ENCODE measurements at places on chromosomes 6 and 20.
A peak's percentile ranks its signal among the peaks of the same experiment; 100 is the strongest.

GRCh38 chr6:44073612-44074438 lies 53.4 kb downstream of the MRPL14 start:
- H3K4me1 ChIP-seq: peaks cover 30% of the 10 kb centered on the region
- H3K27me3 ChIP-seq: peaks cover 67% of the 10 kb centered on the region
- H3K4me3 ChIP-seq: peak overlapping the region; percentile 84

DNA sequence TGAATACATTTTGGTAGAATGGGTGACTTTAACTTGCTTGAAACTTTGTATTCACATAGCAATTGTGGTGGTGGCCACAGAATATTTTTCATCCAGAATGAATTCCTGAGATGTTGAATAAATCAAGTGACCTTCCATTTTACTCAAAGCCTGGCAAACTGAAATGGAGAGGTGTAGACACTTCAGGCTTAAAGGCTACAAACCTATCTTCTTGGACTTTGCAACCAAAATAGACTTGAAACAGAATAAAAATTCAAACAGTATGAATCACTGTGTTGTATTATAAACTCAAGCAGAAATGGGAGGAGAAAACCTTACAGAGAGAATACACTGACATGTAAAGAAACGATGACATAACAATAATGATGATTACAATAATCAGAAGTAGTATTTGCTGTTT lies 371.6 kb downstream of the BCKDHB start:
- H3K4me1 ChIP-seq: no peaks in the 10 kb centered on the region
- no peaks in the 10 kb centered on the region for H3K36me3 ChIP-seq
- no peak overlapping the region for H3K27ac ChIP-seq
- H3K27me3 ChIP-seq: no peaks in the 10 kb centered on the region

DNA sequence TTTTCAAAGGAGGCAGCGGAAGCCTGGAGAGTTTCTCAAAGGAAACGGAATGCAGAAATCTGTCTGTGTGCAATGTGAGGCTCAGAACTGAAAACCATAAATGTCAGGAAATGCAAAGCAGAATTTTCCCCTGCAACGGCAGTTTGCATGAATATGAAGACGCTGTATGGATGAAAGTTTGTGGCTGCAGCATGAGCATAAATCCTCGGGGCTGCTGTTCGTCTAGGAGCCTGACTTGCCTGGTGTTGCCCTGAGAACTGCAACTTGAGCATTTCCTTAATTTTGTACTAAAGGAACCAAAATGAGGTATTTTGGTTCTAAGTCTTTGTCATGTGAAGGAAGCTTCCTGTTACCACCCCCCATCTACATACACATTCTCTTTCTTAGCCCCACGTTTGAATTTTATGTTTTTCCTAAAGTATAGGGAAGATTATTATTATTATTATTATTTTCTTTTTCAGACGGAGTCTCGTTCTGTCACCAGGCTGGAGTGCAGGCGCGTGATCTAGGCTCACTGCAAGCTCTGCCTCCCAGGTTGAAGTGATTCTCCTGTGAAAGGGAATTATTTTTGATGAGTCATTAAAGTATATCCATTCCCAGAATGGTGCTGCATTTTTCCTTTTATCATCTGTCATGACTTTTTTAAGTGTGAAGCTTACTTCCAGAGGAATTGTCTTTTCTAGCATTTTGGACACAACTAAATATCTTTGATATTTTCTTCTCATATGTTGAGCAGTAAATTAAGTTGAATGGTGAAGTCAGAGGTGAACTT lies 33.1 kb downstream of the MTHFD1L start:
- H3K36me3 ChIP-seq: peaks cover 14% of the 10 kb centered on the region
- H3K27me3 ChIP-seq: no peaks in the 10 kb centered on the region
- H3K27ac ChIP-seq: peak overlapping the region; percentile 62

DNA sequence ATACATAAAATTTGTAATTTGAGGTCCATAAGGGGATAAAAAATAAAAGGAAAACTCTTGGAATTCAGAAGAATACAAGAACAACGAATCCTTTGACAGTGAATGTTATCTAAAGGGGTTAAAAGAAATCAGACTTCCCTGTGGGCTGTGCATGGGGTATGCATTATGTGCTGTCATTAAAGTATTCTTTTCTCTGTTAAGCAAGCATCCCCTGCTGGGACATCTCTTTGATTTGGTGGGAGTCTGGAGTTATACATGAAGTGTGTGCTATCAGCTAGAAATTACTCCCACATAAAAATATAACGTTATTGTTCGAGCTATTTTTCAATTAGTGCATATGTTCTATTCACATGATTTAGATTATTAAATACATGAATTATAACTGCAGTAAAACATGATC lies 195.2 kb downstream of the CENPW start:
- no peaks in the 10 kb centered on the region for H3K36me3 ChIP-seq
- no peak overlapping the region for H3K27ac ChIP-seq
- H3K4me3 ChIP-seq: no peak overlapping the region
- no peak for DNase-seq
- no peaks in the 10 kb centered on the region for H3K4me1 ChIP-seq
- no peaks in the 10 kb centered on the region for H3K27me3 ChIP-seq

DNA sequence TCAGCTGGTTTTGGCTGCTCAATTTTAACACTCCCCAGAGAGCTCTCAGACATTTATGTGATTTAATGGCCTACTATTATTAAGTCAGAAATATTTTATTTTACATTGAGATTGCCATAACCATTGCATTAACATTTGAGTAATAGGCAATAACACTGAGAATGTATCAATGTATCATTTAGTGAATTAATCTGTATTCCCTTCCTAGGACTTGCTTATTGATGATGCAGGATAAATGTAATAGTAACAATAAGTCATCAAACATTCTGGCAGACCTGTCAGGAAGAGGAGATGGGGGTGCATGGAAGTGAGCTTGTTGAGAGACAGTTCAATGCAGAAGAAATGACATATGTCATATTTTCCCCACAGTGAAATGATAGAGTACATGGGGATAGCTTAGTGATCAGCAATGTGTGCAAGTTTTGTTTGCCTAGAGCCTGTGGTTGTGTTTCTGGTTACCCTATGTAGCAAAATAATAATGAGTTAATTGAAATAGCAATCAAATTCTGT lies 458.9 kb downstream of the EYS start:
- no peaks in the 10 kb centered on the region for H3K36me3 ChIP-seq
- H3K27me3 ChIP-seq: no peaks in the 10 kb centered on the region
- no peak overlapping the region for H3K27ac ChIP-seq
- no peaks in the 10 kb centered on the region for H3K4me1 ChIP-seq
- no peak overlapping the region for H3K4me3 ChIP-seq
- no peak for DNase-seq

DNA sequence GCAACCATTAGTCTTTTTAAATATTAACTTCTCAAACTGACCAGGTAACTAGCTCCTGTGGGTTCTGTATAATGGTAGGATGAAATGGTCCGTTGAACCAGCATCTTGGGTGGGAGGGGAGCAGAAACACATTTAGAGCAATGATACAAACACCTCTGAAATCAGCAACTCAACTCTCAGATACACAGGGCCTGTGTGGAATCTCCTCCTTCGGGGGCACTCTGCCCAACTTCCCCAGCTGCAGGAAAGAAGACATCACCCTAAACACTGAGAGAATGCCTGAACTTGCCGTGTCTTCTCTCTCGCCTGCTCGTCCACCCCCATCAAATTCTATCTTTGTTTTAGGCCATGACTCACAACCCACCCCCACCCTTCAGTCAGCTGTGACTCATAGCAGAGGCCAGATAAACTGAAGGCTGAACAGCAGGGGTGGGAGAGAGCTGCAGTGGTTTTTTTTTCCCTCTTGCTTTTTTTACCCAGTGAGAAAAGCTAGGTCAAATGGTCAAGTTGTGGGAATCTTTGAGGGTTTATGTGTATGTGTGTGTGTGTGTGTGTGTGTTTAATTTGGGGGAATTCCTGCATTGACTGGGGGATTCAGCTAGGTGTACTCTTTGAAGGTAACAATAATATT lies 593.4 kb upstream of the JAG1 start:
- no peaks in the 10 kb centered on the region for H3K4me1 ChIP-seq
- no peaks in the 10 kb centered on the region for H3K36me3 ChIP-seq
- no peak overlapping the region for H3K27ac ChIP-seq
- H3K27me3 ChIP-seq: no peaks in the 10 kb centered on the region
- DNase-seq: no peak

DNA sequence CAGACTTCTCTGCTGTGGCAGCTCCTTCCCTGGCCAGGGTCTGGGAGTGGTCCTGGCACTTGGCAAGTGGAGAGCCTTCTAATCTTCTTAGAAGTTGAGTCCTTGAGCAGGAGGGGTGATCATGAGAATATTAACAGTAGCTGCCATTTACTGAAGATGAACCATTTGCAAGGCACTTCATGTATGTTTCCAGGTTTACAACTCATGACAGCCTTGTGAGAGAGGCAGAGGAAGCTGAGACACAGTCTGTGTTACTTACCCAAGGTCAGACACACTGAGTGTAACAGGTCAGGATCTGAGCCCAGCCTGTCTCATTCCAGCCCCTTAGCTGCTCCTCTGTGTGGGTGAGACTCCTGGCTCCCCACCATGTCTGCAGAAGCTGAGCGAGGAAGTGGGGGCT lies 45.5 kb upstream of the SRF start:
- no peaks in the 10 kb centered on the region for H3K4me1 ChIP-seq
- no peak for DNase-seq
- no peak overlapping the region for H3K27ac ChIP-seq
- H3K36me3 ChIP-seq: no peaks in the 10 kb centered on the region

DNA sequence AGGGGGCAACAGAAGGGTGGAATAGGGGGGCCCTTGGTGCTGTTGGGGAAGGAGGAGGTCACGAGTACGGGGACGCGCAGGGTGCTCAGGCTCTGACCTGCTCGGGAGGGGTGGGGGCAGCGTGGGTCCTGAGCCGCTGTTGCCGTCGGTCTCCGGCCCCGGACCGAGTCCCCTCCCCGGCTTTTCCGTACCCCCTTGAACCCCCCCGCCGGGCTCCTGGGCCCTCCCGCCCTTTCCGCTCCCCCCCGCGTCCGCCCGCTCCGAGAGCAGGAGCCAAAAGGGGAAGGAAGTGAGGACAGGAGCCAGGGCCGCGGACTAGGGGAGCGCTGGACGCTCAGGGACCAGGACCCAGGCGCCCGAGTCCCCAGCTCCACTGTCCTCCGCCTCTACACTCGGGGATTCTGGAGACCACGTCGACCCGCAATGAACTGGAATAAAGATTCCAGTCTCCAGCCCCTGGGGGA lies at the start of gene RGL2:
TSS of gene RGL2 (minus strand) at position 170 of the 464 bp plus-strand sequence. CDS start 332 bp downstream, outside the sequence.
- peak within 1 kb of the TSS; percentile 89 for H3K4me3 ChIP-seq
- DNase-seq: peak; percentile 84
- peaks cover 55% of the 10 kb centered on the region for H3K36me3 ChIP-seq
- peaks cover 11% of the 10 kb centered on the region for H3K27me3 ChIP-seq
- peaks cover 50% of the 10 kb centered on the region for H3K4me1 ChIP-seq

DNA sequence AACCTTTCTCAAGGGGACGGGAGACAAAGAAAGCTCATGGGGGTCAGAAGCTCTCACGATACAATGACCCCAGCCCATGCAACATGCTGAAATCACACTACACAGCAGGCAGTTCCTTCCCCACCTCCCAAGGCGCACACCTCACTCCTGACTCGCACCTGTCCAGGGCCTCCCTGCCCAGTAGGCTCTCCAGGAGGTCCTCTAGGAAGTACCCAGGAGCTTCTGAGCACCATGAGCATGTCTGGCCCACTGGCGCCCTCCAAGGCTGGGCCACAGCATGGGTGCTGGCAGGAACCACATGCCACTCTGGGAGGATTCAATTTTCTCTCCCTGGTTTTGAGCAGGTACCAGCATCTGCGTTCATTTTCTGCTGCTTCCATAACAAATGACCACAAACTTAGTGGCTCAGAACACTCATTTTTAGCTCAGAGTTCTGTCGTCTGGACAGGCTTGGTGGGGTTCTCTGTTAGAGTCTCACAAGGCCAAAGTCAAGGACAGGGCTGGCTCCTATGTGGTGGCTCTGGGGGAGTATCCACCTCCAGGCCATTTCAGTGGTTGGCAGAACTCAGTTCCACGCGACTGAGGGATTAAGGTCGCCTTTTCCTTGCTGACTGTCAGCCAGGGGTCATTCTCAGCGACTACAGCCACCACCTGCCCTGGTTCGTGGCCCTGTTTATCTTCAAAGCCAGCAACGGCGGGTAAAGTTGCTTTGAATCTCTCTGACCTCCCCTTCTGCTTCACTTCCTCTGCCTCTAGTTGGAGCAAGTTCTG lies 32.7 kb downstream of the ACSS1 start:
- no peak overlapping the region for H3K4me3 ChIP-seq
- peaks cover 31% of the 10 kb centered on the region for H3K36me3 ChIP-seq
- DNase-seq: no peak
- H3K27ac ChIP-seq: no peak overlapping the region

GRCh38 chr20:44961870-44962267 lies 1.7 kb upstream of the TOMM34 start:
- no peaks in the 10 kb centered on the region for H3K27me3 ChIP-seq
- DNase-seq: no peak
- H3K27ac ChIP-seq: no peak overlapping the region
- peaks cover 18% of the 10 kb centered on the region for H3K36me3 ChIP-seq
- peaks cover 76% of the 10 kb centered on the region for H3K4me1 ChIP-seq
- H3K4me3 ChIP-seq: no peak overlapping the region

DNA sequence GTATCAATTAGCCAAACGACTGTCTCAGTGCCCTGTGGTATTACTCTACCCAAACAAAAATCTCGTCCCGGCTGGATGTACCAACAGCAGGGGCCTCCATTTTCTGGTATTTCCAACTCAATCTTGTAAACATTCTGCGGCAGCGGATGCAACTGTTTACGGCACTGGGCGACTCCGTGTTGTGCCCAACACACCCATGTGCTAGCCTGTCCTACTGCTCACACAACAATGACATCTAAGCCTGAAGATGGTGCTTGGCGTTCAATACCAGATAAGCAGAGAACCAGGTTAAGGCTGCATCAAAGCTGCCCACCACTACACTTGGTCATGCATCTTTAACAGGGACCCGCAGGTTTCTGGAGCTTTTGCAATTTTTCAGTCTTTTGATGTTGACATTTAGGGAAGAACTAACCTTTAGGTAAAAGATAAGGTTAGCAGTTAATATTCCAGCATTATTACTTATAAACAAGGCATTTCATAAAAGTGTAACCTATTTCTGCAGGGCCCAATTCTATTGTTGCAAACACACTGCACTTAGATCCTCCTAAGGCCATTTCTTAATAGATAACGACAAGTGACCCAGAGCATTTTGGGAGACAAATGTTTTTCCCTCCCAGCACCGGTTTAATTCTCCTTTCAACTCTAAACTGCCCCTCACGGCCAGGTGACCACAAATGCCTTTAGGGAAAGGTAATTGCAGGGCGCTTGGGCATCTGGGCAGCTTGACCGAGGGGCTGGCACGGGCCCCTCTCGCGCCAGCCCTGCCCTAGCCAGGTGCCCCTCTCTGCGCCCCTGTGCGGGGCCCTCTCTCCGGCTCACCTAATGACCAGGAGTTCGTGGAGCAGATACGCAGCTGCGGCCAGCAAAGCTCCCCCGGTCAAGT lies 945 bp downstream of the FAXC start:
- H3K4me1 ChIP-seq: peaks cover 5% of the 10 kb centered on the region
- H3K36me3 ChIP-seq: no peaks in the 10 kb centered on the region
- H3K27me3 ChIP-seq: peaks cover 78% of the 10 kb centered on the region
